ENCODE measurements at places on chromosomes 4 and X. TPM values are rescaled to one million over a fixed set of nuclear protein-coding genes. Genes with fewer than 3 reads are reported as not detected.

The F8A3 gene
- total RNA-seq: 5.6 TPM

- no peak overlapping the region for H3K27ac ChIP-seq
- no peak for DNase-seq
- peaks cover 8% of the 10 kb centered on the region for H3K27me3 ChIP-seq
- H3K36me3 ChIP-seq: no peaks in the 10 kb centered on the region
Observed at GRCh38 chr4:55014876-55015275, 110.5 kb downstream of the KDR start.

The NSUN7 gene
- 2.4 TPM for total RNA-seq

DNA sequence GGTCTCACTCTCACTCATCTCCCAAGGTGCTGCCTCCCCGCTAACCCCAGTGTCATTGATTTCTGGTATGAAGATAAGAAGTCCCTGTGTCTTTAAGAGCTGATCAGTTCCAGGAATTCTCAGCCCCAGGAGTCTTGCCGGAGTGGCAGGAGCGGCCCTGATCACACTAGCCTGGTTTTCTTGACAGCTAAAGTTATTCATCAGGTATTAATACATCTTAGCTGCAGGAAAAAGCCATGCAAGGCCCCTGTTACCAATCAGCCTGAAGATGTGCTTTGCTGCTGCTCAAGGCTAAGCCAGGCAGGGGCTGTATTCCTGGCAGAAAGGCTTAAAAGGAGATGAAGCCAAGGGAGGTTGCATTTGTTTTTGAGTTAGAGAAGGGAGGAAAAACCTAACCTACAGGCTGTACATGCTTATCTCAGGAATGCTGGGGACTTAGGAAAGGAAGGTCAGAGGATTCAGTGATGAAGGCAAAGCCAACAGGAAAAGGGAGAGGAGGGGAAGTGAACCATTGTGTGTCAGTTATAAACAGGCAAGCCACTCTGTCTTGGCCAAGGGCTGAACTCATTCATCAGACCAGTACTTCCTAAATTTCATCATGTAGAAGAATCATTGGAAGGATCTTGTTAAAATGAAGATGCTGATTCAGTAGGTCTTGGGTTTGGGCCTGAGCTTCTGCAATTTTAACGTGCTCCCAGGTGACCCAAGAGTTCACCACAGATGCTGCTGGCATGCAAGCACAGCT, 8.6 kb downstream of the SRPX start:
- peaks cover 10% of the 10 kb centered on the region for H3K4me1 ChIP-seq
- no peaks in the 10 kb centered on the region for H3K27me3 ChIP-seq
- H3K36me3 ChIP-seq: no peaks in the 10 kb centered on the region
- no peak for DNase-seq
- no peak overlapping the region for H3K4me3 ChIP-seq

GRCh38 chrX:97995834-97996233, 1112.1 kb downstream of the RPA4 start:
- no peaks in the 10 kb centered on the region for H3K36me3 ChIP-seq
- DNase-seq: no peak
- H3K4me1 ChIP-seq: no peaks in the 10 kb centered on the region
- no peaks in the 10 kb centered on the region for H3K27me3 ChIP-seq
- no peak overlapping the region for H3K4me3 ChIP-seq

The CTAG1A gene
- not detected for total RNA-seq

- no peaks in the 10 kb centered on the region for H3K4me1 ChIP-seq
- H3K36me3 ChIP-seq: peaks cover 6% of the 10 kb centered on the region
Observed at GRCh38 chrX:134502686-134503085, 42.7 kb downstream of the HPRT1 start.

DNA sequence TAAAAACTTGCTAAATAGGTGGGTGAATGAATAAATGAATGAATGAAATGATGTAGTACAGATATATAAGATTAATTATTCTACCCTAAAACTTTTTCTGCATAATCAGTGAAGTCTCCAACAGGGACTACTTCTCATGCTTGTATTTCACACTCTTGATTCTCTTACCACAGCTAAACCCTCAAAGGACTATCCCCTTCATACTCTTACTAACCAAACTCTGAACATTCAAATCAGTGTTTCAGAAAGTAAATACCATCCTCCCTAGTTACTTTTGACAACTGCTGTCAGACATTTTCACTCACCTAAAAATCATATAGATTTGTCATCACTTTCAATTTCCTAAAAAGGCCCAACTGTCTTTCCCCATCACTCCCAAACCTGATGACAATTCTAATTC, 234.3 kb upstream of the HHIP start:
- H3K36me3 ChIP-seq: no peaks in the 10 kb centered on the region
- H3K4me1 ChIP-seq: no peaks in the 10 kb centered on the region
- H3K27me3 ChIP-seq: peaks cover 30% of the 10 kb centered on the region
- H3K4me3 ChIP-seq: no peak overlapping the region
- no peak overlapping the region for H3K27ac ChIP-seq
- no peak for DNase-seq

DNA sequence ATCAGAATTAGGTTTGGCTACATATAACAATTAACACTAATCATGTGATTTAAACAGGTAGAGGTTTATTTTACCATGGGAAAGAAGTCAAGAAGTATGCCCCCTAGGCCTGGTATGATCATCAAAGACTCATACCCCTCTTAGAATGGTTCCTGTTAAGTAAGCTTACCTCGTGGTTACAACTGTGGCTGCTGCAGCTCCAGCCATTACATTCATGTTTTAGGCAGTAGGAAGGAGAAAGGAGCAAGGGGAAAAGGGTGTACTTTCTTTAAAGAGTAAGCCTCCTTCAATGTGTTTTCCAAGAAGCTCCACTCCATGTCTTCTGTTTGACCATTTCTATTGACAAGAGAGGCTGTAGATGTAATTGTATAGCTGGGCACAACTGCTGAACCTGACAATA, 94.9 kb upstream of the GATB start:
- no peak for DNase-seq
- no peaks in the 10 kb centered on the region for H3K36me3 ChIP-seq
- H3K4me3 ChIP-seq: no peak overlapping the region
- H3K4me1 ChIP-seq: peaks cover 5% of the 10 kb centered on the region
- no peak overlapping the region for H3K27ac ChIP-seq

The PPEF2 gene
- total RNA-seq: not detected

The NOX1 gene
- not detected for total RNA-seq

GRCh38 chr4:151649479-151649878, 111.3 kb downstream of the GATB start:
- peaks cover 6% of the 10 kb centered on the region for H3K4me1 ChIP-seq
- no peaks in the 10 kb centered on the region for H3K36me3 ChIP-seq
- no peak for DNase-seq
- H3K27me3 ChIP-seq: peaks cover 14% of the 10 kb centered on the region

- H3K27me3 ChIP-seq: no peaks in the 10 kb centered on the region
- H3K4me1 ChIP-seq: peaks cover 6% of the 10 kb centered on the region
- H3K27ac ChIP-seq: no peak overlapping the region
- no peaks in the 10 kb centered on the region for H3K36me3 ChIP-seq
- no peak overlapping the region for H3K4me3 ChIP-seq
Observed at GRCh38 chr4:95248720-95249425, 299.9 kb downstream of the UNC5C start.

The ALB gene
- total RNA-seq: not detected

The FMR1NB gene
- not detected for total RNA-seq

- H3K27me3 ChIP-seq: peaks cover 14% of the 10 kb centered on the region
- H3K4me3 ChIP-seq: no peak overlapping the region
- H3K4me1 ChIP-seq: peaks cover 4% of the 10 kb centered on the region
- no peak overlapping the region for H3K27ac ChIP-seq
Observed at GRCh38 chr4:184895012-184895695, 69.4 kb upstream of the ACSL1 start.

The KIF4A gene
- total RNA-seq: 5.9 TPM

- H3K36me3 ChIP-seq: no peaks in the 10 kb centered on the region
- DNase-seq: no peak
- no peaks in the 10 kb centered on the region for H3K4me1 ChIP-seq
- H3K27me3 ChIP-seq: no peaks in the 10 kb centered on the region
Observed at GRCh38 chrX:18146954-18147353, 73.7 kb downstream of the BEND2 start.

DNA sequence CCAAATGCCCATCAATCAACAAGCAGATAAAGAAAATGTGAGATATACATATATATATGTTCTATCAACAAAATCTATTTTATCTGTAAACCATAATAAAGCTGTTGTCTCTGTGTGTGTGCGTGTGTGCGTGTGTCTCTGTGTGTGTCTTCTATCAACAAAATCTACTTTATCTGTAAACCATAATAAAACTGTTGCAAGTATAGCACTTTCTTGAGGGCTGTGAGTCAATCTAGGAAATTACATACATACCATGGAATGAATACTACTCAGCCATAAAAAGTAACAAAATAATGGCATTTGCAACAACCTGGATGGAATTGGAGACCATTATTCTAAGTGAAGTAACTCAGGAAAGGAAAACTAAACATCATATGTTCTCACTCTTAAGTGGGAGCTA, 12.5 kb upstream of the PLK4 start:
- H3K27ac ChIP-seq: no peak overlapping the region
- peaks cover 14% of the 10 kb centered on the region for H3K4me1 ChIP-seq
- no peaks in the 10 kb centered on the region for H3K27me3 ChIP-seq

DNA sequence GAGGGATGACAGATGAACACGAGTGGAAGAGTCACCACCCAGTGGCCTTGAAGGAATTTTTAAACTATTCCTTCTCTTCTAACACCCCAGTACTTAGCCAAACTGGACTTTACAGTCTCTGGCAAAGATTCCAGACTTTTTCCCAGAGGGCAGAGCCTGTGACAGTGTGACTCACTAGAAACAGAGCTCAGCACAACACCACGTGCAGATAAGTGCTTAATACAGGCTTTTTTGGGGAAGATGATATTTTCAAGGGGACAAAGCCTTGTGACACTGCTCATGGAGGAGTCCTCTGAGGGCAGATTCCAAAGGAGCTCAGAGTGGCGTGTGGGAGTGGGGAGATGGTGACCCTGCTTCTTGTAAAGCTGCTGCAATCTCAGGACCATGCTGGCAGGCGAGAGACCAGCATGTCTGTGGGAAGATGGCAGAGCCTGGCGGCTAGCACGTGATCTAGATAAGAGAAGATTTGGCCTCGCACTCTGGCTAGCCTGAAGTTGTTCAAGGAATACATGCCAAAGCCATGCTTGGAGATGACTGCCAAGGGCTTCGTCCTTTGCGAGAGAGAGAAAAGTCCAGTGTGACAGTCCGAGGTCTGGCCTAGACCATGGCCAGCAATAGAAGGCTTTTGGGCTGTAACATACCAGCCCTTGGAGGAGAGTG, 2.4 kb downstream of the RAB33A start:
- H3K4me1 ChIP-seq: peaks cover 27% of the 10 kb centered on the region
- H3K27ac ChIP-seq: peak overlapping the region; percentile 92

- DNase-seq: no peak
- peak overlapping the region; percentile 73 for H3K27ac ChIP-seq
- peaks cover 29% of the 10 kb centered on the region for H3K4me1 ChIP-seq
- no peaks in the 10 kb centered on the region for H3K27me3 ChIP-seq
- no peak overlapping the region for H3K4me3 ChIP-seq
Observed at GRCh38 chrX:39721566-39722279, 376.0 kb downstream of the BCOR start.

DNA sequence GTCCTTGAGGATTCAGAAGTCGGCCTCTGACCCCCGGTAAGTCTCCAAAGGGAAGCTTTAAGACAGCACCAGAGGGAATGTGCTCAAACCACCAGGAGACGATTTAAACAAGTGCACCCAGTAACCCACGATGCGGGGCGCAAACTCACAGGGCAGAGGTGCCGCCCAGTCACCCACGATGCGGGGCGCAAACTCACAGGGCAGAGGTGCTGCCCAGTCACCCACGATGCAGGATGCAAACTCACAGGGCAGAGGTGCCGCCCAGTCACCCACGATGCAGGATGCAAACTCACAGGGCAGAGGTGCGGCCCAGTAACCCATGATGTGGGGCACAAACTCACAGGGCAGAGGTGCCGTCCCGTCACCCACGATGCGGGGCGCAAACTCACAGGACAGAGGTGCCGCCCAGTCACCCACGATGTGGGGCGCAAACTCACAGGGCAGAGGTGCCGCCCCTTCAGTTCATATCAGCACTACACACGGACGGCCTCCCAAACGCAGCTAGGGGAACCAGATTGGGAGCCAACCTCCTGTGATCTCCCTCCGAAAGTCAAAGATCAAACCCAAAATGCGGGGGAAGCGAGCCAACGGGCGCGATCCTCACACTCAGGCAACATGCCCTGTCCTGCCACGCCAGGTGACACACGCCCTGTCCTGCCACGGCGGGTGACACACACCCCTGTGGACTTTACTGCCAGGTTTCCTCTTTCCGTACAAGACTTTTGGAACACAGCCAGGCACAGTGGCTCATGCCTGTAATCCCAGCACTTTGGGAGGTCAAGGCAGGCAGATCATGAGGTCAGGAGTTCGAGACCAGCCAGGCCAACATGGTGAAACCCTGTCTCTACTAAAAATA, 11.3 kb downstream of the PPP2R3B start:
- H3K4me1 ChIP-seq: peaks cover 19% of the 10 kb centered on the region
- no peaks in the 10 kb centered on the region for H3K36me3 ChIP-seq

DNA sequence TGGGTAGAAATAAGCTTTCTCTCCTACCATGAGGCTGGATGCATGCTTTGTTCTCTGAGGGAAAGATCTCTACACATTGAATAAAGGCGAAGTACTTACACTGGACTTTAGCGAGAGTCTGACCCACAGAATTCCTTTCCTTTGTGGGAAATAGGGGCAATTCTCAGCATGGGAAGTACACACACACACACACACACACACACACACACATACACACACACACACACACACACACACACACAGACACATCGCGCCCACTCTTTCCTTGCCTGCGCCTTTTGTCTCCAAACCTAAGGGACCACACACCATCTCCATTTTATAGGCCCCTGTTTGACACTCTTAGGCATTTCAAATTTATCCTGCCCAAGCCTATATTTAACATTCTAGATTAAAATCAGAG, 83.8 kb downstream of the LUZP4 start:
- no peak overlapping the region for H3K4me3 ChIP-seq
- no peak for DNase-seq
- peaks cover 34% of the 10 kb centered on the region for H3K4me1 ChIP-seq
- H3K27ac ChIP-seq: peak overlapping the region; percentile 95

GRCh38 chr4:152531479-152531878, 4.4 kb downstream of the FBXW7 start:
- H3K4me1 ChIP-seq: peaks cover 23% of the 10 kb centered on the region
- DNase-seq: no peak

DNA sequence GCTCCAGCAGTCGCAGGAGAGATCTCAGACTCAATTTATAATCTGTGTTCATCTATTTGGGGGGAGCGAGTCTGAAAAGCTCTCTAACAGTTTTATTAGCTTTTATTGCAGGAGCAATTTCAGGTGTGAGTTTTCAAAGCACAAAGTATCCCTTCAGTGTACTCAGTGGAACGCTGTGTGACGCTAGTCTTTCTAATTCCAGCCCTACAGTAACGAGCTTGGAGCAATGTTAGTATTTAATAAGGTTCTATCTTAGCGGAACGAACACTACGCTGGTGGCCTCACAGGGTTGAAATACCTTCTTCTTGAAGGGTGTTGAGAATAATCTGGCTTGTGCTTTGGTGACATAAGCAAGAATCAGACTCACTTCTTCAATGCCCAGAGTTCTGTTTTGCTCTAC, 8.4 kb downstream of the HS3ST1 start:
- H3K27me3 ChIP-seq: peaks cover 3% of the 10 kb centered on the region
- DNase-seq: no peak
- no peak overlapping the region for H3K27ac ChIP-seq
- H3K4me1 ChIP-seq: no peaks in the 10 kb centered on the region
- H3K4me3 ChIP-seq: no peak overlapping the region
- no peaks in the 10 kb centered on the region for H3K36me3 ChIP-seq

The RRH gene
- not detected for total RNA-seq

All from osteocyte (in vitro differentiated cells).